CD4-positive, alpha-beta T cell treated with Interleukin-4 for 1 hour (primary cell): ENCODE measurements at places on chromosomes 12 and 14.

GRCh38 chr12:20946732-20947131 lies 136.2 kb downstream of the SLCO1B3 start:
- DNase-seq: no peak

DNA sequence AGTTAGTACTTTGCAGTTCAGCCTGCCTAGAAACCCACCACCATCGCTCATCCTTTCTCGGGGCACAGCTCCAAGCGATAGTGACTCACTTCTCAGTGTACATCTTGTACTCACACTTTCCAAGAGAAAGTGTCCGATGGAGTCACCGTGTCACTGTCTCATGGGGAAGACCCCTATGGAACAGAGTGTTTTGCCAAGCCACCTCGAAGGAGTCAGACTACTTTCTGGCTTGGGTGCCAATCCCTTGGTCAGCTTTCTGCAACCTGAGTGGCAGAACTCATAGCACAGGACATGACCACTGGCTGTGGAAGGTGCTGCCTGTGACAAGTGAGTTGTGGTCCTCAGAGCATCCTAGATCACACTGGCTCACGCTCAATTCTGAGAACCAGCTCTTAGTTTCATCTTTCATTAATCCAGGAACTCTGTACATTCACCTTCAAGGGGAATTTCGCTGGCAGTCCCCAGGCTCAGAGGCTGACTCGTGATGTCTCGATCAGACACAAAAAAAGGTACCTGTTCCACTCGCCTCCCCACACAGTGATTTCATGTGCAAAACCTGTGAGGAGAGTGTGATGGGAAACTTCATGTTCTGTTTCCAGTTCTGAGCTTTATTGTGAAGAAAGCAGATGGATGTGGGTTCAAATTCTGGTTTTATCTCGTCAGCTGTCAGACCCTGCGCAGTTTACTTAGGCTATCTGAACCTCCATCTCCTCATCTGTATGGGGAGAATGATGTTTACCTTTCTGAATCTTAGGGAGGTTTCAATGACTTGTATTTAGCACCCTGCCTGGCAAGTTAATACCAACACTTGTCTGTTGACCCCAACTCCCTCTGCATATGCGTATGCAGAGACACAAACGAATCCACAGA lies 127.3 kb upstream of the CCND2 start:
- DNase-seq: no peak

- DNase-seq: no peak
Observed at GRCh38 chr14:104249706-104250105, 111.3 kb downstream of the KIF26A start.

DNA sequence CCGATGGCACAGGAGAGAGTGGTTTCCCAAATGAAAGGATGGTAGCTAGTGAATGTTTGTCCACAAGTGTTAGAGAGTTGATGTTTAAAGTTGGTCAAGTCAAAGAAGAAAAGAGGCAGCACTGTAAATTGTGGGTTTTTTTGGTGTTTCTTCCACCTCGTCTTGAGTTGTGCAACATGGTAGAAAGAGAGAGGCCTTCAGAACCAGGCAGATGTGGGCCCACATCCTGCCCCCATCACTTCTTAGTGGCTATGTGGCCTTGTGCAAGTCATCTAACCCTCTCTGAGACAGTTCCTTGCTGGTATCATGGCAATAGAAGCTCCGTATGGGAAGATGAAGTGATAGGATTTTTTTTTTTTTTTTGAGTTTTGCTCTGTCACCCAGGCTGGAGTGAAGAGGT lies 60.8 kb downstream of the NDUFA12 start:
- no peak for DNase-seq

GRCh38 chr12:80443974-80444666 lies at the start of gene PTPRQ:
Gene PTPRQ, plus strand, starts transcription at chr12:80444235. Its CDS starts 111 bp downstream, at chr12:80444346.
- DNase-seq: no peak

GRCh38 chr12:55718624-55719275 lies 1.4 kb upstream of the RDH5 start:
- DNase-seq: no peak

GRCh38 chr12:4813741-4814140 lies 93.5 kb downstream of the GALNT8 start:
- DNase-seq: no peak

GRCh38 chr12:39065455-39065854 lies 160.1 kb upstream of the CPNE8 start:
- DNase-seq: no peak

- DNase-seq: no peak
Observed at GRCh38 chr12:104213952-104214351, 1.6 kb upstream of the TXNRD1 start.

DNA sequence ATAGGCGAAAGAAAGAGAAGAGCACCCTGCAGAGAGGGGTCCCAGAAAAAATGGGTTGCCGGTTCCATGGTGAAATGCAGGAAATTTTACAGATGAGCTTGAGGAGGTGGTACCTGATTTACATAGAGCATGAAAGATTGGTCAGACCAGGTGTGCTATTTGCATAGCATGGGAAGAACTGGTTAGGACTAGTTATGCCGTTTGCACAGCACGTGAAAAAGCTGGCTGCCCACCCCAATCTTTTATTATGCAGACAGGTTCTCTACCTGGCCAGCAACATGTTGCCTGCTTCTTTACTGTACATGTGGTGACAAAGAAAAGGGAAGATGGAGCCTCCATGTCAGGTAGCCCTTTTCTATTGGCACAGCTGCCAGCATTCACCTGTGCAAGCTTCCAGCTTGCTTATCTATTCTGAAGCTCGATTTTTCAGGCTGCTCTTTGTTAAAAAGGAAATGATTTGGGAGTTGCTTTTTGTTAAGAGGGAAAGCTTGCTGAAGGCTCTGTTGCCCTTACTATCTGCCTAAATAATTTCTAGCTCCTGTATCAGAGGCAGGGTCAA lies 62.9 kb upstream of the ELK3 start:
- DNase-seq: no peak

DNA sequence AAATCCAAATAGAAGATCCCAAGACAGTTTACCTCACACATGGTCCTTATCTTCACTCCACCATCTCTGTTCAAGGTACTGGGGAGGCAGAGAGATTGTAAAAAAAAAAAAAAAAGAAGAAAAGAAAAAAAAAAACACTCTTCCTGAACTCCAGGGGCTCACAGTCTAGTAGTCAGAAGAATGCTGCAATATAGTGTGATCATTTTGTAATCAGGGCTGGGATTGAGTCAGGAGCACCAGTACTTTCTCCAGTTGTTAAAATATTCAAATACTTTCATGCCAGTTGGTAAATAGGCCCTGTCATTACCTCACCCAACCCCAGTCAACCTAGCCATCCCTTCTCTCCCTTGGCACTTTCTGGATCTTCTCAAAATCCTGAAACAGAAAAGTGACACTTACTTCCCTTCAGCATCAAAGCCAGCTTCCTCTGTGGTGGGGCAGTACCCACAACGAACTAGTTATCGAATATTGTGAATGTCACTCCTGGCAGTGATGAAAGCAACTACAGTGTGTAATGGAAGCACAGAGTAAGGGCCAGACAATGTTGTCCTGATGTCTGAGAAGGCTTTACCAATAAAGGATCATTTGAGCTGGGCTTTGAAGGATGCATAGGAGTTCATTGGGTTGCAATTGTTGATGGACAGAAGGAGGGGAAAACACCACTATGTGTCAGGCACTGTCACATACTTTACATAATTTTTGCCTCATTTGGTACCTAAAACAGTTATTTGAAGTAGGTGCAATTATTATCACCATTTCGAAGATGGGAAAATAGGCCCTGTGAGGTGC lies 44.3 kb upstream of the HSPB8 start:
- no peak for DNase-seq

DNA sequence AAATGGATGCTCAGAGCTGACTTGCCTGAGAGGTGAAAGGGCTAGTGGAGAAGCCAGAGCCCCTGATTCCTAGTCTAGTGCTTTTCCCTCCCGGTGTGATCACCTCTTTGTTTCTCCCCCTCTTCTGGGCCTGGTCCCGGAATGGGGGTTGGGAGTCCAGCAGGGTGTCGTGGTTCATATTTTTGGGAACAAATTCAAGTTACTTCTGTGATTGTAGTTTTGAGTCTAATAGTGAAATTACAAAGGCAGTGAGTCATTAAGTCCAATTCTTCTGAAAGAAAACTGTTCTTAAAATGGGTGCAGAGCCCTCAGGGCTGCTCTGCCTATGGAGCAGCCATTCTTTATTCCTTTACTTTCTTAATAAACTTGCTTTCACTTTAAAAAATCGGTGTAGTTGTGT lies 7.6 kb downstream of the SUSD6 start:
- DNase-seq: no peak

GRCh38 chr14:65703996-65704395 lies 291.5 kb downstream of the FUT8 start:
- DNase-seq: no peak

DNA sequence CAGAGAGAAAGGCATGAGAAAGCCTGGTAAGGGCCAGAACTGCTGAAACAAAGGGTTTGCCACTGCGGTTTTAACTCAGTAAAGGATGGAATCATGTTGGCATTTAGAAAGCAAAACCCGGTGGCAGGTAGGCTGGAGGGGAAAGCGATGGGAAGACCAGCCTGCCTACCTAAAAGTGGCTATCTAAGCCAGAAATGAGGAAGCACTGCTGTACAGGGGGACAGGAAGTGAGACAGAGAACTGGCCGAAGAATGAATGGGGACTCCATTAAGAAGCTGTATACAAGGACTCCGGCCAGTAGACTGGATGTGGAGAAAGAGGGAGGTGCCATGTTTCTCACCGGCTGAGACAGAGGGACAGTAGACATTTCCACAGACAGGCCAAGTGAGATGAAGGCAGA lies 48.2 kb downstream of the PPM1H start:
- no peak for DNase-seq

DNA sequence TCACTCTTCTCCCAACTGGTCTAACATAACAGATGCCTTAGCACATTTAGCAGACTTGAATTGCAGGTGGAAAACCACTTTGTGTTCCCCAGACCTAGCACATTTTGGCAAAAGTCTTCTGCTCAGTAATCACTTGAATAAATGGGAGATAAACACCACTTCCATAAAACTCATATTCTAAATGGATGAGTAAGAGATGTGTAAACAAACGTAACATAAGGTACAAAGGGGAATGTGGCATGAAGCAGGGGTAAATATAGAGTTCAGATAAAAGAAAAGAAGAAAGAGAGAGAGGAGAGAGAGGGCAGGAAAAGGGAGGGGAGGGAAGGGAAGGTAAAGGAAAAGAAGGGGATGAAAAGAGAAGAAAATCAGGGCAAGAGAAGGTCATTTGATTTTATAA lies 17.0 kb upstream of the KERA start:
- no peak for DNase-seq
